ENCODE measurements at places on chromosomes 4 and X. TPM values are rescaled to one million over a fixed set of nuclear protein-coding genes. Genes with fewer than 3 reads are reported as not detected.

The RTL5 gene
- total RNA-seq, result 0.76 TPM

The SSX3 gene
- total RNA-seq, result not detected

The CYTL1 gene
- not detected for total RNA-seq

The GAGE12H gene
- total RNA-seq, result not detected

- no peaks in the 10 kb centered on the region for H3K4me1 ChIP-seq
- DNase-seq, result no peak
- no peaks in the 10 kb centered on the region for H3K27me3 ChIP-seq
- no peak overlapping the region for H3K27ac ChIP-seq
- no peaks in the 10 kb centered on the region for H3K36me3 ChIP-seq
- no peak overlapping the region for H3K4me3 ChIP-seq
Measured at GRCh38 chr4:176549161-176549865, 229.5 kb downstream of the SPCS3 start.

GRCh38 chr4:168291242-168291641 lies 27.3 kb downstream of the DDX60 start:
- no peak overlapping the region for H3K27ac ChIP-seq
- H3K27me3 ChIP-seq, result no peaks in the 10 kb centered on the region
- no peak overlapping the region for H3K4me3 ChIP-seq
- H3K4me1 ChIP-seq, result no peaks in the 10 kb centered on the region
- no peak for DNase-seq

DNA sequence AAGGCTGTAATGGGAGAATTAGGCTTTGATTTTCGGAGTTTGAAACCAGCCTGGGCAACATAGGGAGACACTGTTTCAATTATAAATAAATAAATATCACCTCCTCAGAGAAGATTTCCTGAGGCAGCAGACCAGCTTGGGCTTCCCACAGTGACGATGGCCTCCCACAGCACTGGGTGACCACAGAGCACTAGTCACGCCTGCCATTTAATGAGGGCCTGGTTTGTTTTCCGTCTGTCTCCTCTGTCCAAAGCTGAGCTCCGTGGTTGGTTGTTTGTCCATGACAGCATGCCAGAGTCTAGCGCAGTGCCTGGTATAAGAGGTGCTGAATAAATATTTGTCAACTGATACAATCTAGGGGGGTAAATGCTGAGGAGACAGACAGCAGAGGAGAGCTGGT lies 10.4 kb upstream of the PDGFRA start:
- no peak overlapping the region for H3K4me3 ChIP-seq
- no peak overlapping the region for H3K27ac ChIP-seq
- peaks cover 6% of the 10 kb centered on the region for H3K4me1 ChIP-seq
- no peak for DNase-seq
- peaks cover 35% of the 10 kb centered on the region for H3K27me3 ChIP-seq
- no peaks in the 10 kb centered on the region for H3K36me3 ChIP-seq

- no peaks in the 10 kb centered on the region for H3K4me1 ChIP-seq
- no peak for DNase-seq
- no peak overlapping the region for H3K27ac ChIP-seq
- no peaks in the 10 kb centered on the region for H3K36me3 ChIP-seq
Measured at GRCh38 chr4:31445526-31445925, 725.4 kb downstream of the PCDH7 start.

GRCh38 chr4:47615385-47615784 lies 130.3 kb downstream of the ATP10D start:
- H3K27ac ChIP-seq, result no peak overlapping the region
- H3K4me3 ChIP-seq, result no peak overlapping the region
- no peak for DNase-seq
- H3K27me3 ChIP-seq, result peaks cover 9% of the 10 kb centered on the region
- no peaks in the 10 kb centered on the region for H3K36me3 ChIP-seq

GRCh38 chrX:68648960-68649359 lies 1.5 kb downstream of the STARD8 start:
- H3K27ac ChIP-seq, result no peak overlapping the region
- no peak for DNase-seq
- H3K36me3 ChIP-seq, result no peaks in the 10 kb centered on the region
- no peak overlapping the region for H3K4me3 ChIP-seq
- no peaks in the 10 kb centered on the region for H3K4me1 ChIP-seq

- DNase-seq, result no peak
- no peaks in the 10 kb centered on the region for H3K36me3 ChIP-seq
- H3K27ac ChIP-seq, result no peak overlapping the region
Measured at GRCh38 chr4:48645225-48645794, 134.8 kb downstream of the FRYL start.

DNA sequence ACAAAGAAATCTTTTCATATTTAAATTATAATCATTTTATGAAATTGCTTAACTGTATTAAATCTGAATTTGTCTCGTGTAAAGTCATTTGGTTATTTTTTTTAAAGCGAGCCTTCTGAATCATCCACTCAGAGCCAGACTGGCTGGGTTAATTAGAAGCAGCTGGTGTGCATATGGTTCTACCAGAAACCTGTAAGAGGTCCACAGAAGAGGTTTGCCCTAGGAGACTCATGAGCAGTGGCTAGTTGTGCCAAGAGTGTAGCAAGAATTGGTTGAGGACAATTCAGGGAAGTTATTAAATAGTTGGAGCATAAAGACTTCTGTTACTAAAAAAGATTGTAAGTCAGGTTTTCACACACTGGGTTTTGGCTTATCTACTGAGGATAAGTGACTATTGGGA lies 267.4 kb downstream of the IL1RAPL2 start:
- H3K27me3 ChIP-seq, result no peaks in the 10 kb centered on the region
- no peaks in the 10 kb centered on the region for H3K4me1 ChIP-seq
- DNase-seq, result no peak
- no peak overlapping the region for H3K27ac ChIP-seq
- H3K36me3 ChIP-seq, result no peaks in the 10 kb centered on the region

- H3K27ac ChIP-seq, result no peak overlapping the region
- H3K4me3 ChIP-seq, result no peak overlapping the region
- no peak for DNase-seq
Measured at GRCh38 chr4:31045724-31046318, 325.7 kb downstream of the PCDH7 start.

DNA sequence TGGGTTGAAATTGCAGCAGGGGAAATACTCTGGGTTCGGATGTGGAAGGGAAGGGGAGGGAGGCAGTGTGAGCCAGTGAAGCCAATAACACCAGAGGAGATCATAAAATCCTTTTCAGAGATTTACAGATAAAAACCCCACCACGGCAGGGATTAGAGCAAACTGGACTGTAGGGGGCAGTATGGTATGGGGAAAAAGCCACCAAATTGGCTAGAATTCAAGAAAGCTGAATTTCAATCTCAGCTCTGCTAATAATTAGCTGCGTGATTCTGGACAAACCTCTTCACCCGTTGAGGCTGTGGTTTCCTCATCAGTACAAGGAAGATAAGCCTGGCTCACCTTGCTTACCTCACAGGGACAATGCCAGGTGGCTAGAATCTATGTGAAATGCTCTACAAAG lies 108.1 kb downstream of the ATG4A start:
- H3K27ac ChIP-seq, result no peak overlapping the region
- DNase-seq, result no peak
- no peaks in the 10 kb centered on the region for H3K36me3 ChIP-seq
- H3K4me1 ChIP-seq, result no peaks in the 10 kb centered on the region
- peaks cover 1% of the 10 kb centered on the region for H3K27me3 ChIP-seq

All from activated CD4-positive, alpha-beta memory T cell treated with anti-CD3 and anti-CD28 coated beads for 36 hours (primary cell).